ENCODE measurements at places on chromosomes 4 and X.

DNA sequence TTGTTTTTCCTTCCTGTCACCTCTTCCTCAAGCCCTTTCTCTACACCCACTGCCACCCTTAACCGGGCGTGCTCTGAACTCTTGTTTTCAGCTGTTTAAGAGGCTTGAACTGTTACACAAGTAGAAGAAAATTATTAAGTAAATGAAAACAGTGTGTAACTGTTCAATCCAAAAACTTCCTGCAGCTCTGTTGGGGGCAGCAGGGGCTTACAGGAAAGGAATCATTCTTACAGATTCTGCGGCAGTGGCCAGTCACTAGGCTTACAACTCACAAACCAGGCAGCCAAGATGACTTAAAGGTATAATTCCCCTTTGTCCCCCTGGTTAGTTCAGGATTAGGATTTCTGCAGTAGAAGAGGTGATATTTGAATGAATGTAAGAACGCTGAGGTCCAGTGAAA is 70.2 kb upstream of the ETNPPL start:
- DNase-seq = no peak

DNA sequence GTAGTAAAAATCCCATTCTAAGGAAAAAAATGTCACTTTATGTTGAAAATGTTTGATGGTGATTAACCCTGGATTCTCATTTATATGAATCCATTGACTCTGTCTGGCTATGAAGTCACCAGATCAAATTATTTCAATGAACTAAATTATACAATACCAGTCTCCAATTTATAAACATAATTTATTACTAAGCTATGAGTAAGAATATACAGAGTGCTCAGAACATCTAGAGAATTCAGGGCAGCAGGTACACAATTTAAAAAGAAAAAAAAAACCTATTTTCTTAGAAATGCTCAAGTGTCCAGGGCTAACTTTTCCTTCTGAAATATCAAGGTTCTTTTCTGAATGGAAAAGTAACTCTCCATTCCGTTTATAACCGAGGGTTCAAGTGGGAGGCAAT is 48.6 kb downstream of the VEGFC start:
- DNase-seq = no peak

DNA sequence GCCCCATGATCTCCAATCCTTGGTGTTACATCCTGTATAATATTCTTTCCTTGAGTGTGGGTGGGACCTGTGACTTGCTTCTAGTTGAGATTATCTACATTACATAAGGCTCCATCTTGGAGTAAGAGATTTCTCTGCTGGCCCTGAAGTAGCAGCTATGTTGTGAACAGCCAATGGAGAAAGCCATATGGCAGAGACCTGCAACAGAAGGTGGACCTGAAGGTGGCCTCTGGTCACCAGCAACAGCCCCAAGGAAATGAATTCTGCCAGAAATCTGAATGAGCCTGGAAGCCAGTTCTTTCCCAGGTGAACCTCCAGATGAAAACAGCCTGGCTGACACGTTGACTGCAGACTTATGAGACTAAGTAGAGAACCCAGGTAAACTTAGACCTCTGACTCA is 2.3 kb upstream of the INTS6L start:
- DNase-seq = no peak

DNA sequence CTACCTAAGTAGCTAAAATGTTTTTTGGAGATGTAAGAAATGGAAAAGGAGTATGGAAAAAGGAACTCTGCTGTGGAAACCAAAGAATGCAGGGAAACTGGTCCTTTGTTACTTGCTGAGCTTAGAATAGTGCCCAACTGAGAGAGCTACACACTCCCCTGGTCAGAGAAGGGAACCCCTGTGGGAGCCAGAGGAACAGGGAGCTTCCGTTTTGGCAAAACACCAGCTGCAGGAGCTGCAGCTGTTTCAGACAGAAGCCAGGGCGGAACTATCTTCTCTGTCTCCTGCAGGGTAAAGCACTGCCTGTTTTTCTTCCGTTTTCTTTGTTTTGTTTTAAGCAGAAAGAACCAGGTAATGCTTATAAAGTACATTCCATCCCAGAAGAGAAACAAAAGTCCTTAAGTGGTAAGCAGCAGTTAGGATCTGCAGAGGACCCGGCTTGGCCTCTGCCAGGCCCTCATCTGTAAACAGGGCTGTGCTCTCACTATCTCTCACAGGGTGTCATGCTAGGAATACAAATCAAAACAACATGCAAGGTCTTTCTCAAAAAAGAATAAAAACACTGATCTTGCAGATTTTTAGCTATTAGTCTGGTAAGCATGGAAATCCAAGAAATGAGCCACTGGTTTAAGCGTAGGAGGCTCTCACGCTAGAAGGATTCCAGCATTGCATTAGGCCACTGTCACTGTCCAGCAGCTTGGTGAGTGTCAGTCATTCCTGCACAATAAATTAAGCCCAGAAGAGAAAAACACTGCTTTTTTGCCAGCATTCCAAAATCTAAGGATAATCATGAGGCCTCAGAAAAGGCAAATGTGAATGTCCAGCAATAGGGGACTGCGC is 76.1 kb downstream of the CHST7 start:
- DNase-seq = peak; percentile 23

DNA sequence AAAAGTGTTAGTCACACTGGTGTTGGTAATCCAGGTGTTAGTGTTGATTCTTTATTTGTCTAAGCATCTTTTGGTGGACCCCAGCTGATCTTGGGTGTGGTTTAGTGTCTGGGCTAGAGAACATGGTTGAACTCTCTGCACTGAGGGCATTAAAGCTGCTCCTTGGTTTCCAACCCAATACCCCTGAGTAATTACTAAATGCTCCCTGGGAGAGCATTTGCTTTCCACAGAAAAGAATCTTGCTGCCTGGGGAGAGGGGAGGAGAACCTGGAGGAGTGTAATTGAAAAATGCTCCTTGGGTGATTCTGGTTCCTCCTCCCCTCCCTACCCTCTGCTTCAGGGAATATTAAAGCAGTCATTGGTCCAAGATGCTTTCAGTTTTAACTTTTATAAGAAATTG is 3.1 kb downstream of the GUCY1B1 start:
- no peak for DNase-seq

GRCh38 chr4:19164334-19164733 is 1087.4 kb upstream of the SLIT2 start:
- DNase-seq = no peak

DNA sequence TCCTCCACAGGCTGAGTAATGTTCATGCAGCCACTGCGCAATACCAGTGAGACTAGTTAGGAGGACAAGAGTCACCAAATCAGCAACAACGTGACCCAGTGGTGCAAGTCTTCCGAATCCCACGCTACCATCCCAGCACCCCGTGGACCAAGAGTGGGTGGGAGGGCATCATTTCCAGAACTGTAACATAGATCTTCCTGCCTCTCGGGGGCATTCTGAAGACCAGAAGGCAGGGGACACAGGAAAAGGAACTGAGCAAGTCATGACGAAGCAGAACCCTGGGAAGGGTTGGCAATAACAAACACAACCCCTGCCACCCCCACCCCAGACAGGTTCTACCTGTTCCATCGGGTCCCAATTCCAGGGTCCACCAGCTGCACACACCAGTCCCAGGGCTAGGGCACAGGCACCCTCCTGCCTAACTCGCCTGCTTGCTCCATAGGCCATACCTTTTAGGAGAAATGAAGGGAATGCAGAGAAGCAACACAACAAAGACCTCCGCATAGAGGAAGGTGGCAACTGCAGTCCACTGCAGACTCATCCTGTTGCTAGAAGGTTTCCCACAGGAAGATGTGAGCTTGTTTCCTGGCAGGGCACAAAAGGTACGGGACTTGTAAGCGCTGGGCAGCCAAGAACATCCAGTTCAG is 1.4 kb downstream of the BCAP31 start:
- DNase-seq = peak; percentile 24

GRCh38 chrX:47745416-47745815 is 86.4 kb upstream of the UXT start:
- no peak for DNase-seq

- DNase-seq = no peak
Measured at GRCh38 chrX:103418811-103419340, 42.5 kb downstream of the BEX3 start.

DNA sequence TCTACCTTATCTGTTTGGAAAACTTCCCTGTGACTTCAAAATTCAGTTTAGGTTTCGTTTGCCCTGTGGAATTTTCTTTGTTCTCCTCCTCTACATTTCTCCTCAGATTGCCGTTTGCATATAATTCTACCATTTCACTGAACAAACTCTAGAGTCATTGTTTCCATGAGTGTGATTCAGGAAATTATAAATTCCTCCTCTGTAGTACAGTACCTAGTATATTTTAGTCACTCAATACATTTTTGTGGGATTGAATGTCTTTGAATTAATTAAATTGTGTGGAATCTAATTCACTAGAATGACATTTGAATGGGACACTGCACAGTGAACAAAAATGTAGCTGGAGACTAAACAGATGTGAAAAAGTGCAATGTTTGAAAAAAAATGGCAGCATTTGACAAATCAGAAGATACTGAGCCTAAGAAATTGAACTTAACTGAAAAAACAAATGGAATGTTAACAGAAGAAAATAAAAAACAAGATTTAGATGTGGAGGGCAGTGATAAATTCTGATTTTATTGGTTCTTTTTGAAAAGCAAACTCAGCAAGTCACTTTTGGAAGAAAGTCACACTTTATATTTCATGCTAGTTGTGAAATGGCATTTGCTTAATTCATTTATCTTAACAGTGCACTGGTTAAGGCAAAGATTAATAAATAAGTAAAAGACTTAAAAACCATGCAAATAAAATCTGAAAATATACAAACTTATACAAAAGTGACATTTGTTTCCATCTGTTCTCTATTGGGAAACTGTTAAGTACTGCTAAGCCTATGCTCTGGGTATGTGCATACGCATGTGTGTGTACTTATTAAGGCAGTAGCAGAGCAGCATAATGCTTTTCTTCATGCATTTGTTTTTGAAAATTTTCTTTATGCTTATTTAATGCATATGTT is 512.3 kb downstream of the FAT4 start:
- no peak for DNase-seq

DNA sequence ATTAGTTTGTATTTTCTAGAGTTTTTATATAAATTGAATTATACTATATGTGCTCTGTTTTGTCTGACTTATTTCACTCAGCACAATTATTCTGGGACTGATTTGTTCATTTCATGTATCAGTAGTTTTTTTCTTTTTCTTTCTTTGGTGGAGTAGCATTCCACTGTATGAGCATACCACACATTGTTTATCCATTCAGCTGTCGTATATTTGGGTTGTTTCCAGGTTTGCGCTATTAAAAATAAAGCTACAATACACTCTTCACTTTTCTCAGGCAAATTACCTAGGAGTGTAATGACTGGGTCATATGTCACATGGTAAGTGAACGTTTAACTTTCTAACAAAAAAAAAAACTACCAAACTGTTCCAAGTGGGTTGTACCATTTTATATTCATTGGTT is 9.6 kb upstream of the OTUD4 start:
- no peak for DNase-seq

- DNase-seq = no peak
Measured at GRCh38 chrX:72201836-72202536, 20.4 kb downstream of the PIN4 start.

GRCh38 chrX:103791228-103791627 is 14.6 kb downstream of the PLP1 start:
- no peak for DNase-seq

DNA sequence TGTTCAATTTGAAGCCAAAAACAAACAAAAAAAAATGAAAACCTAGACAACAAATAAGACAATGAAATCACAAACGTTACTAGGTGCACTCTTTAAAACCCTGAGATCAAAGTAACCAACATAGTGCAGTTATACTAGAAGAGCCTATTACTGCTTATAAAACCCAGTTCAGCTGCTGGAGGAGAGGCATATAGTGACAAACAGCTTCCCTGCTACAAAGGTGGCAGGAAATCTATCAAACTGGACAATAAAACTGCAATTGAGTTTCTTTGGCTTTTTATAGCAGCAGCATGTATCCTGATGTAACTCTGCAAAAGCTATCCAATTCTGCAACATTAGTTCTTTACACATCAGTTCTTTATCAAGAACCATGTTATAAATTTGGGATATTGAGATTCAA is 155.6 kb downstream of the LRBA start:
- DNase-seq = no peak

GRCh38 chr4:1297023-1297395 is 7.3 kb downstream of the MAEA start:
- no peak for DNase-seq

GRCh38 chr4:19707876-19708275 is 543.8 kb upstream of the SLIT2 start:
- no peak for DNase-seq

DNA sequence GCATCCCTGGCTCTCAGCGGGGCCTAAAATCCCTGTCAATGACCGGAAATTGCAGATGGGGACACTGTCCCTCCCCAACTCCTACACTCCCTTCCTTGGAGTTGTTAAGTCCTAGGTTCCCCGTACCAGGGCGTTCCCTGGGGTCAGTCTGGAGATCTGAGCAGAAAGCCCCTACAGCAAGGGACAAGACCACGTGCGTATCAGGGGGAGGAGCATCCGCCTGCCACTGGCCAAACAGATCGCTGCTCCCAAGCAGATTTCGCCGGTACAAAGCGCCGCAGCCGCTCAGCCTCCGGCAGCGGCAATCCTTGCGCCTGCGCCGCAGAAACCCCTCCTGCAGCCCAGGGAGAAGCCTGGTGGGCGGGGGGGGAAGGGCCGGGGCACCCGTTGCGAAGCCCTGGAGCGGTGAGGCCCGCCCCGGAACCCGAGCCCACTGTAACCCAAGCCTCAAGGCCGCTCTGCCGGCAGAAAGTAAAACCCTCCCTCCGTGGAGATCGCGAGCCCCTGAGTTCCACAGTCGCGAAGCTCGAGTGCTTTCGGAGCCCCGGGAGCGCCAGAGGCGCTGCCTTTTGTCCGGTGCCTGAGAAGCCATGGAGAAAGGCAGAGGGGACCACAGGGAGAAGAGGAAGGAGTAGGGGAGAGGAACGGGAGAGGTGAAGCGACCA is 2.7 kb downstream of the CRMP1 start:
- no peak for DNase-seq

DNA sequence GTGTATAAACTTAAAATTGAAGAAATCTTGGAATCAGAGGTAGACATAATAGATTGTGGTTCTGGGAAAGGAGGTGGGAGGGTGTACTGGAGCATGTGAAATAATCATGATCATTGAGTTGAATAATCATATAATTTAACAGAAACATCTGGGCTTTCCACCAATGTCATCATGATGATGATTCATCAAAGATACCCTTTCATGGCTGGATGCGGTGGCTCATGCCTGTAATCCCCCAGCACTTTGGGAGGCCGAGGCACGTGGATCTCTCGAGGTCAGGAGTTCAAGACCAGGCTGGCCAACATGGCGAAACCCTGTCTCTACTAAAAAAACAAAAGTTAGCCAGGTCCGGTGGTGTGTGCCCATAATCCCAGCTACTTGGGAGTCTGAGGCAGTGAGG is 6.7 kb upstream of the RUFY3 start:
- no peak for DNase-seq

- no peak for DNase-seq
Measured at GRCh38 chr4:182840108-182840507, 77.1 kb downstream of the DCTD start.

DNA sequence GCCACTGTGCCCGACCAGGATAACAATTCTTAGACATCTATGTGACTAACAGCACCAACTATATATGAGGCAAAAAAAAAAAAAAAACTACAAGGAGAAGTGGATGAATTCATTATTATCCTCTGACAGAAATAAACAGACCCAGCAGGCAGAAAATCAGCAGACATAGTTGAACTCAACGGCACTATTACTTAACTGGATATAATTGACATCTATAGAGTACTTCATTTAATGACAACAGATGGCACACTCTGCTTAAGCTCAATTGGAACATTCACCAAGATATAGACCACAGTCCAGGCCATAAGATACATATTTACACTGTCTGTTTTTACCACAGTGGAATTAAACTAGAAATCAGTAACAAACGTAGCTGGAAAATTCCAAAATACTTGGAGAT is 13.3 kb downstream of the CLDN22 start:
- no peak for DNase-seq
